ENCODE measurements at places on chromosomes 6 and 20.

- DNase-seq = no peak
Measured at GRCh38 chr6:120576061-120576460, 758.2 kb downstream of the TBC1D32 start.

DNA sequence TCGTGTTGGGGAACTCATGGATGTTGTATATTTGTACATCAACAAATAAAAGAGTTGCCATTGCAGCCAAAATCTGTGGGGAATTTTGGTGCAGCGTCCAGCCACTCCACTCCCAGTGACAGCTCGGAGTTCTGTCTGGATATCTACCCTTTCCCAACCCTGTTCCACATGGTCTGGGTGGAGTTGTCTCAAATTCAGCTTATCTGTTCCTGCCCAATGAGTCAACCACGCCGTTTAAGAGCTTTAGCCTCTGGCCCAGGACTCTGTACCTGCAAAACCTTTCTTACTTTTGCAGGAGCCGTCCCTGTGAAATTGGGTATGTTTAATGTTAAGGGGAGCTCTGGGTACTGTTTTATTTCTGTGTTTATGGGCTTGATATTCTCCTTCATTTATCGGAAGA lies 33.9 kb upstream of the OVOL2 start:
- DNase-seq = no peak

DNA sequence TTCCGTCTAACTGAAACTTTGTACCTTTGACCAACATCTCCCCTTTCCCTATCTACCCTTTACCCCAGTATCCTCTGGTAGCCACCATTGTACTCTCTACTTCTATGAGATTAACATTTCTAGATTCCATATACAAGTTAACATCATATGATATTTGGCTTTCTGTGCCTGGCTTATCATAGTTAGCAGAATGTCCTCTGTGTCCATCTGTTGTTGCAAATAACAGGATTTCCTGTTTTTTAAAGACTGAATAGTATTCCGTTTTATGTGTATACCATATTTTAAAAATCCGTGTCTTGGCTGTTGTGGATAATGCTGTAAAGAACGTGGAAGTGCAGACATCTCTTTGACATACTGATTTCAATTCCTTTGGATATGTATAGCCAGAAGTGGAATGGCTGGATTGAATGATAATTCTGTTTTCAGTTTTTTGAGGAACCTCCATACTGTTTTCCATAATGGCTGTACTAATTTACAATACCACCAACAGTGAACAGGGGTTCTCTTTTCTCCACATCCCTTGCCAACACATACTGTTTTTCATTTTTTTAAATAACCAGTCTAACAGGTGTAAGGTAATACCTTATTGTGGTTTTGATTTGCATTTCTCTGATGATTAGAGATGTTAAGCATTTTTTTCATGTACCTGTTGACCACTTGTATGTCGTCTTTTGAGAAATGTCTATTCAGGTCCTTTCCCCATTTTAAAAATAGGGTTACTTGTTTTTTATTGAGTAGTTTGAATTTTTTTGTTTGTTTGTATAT lies 53.8 kb downstream of the CDC5L start:
- no peak for DNase-seq

DNA sequence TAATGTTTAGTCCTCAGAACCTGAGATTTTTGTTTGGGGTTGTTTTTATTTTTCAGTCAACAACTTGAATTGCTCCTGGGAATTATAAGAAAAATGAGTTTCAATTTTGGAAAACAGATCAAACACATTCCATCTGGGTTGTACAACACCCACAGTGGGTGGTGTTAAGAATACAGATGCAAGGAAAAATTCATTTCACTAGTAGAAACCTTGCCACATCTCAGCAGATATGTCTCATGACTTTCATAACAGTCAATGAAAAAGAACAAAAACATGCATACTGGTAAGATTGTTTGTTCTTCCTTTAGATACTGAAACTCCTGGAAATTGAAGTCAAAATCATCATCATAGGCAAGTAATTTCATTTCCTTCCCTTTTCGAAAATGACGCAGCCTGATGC lies 78.9 kb downstream of the MOXD1 start:
- DNase-seq = no peak

DNA sequence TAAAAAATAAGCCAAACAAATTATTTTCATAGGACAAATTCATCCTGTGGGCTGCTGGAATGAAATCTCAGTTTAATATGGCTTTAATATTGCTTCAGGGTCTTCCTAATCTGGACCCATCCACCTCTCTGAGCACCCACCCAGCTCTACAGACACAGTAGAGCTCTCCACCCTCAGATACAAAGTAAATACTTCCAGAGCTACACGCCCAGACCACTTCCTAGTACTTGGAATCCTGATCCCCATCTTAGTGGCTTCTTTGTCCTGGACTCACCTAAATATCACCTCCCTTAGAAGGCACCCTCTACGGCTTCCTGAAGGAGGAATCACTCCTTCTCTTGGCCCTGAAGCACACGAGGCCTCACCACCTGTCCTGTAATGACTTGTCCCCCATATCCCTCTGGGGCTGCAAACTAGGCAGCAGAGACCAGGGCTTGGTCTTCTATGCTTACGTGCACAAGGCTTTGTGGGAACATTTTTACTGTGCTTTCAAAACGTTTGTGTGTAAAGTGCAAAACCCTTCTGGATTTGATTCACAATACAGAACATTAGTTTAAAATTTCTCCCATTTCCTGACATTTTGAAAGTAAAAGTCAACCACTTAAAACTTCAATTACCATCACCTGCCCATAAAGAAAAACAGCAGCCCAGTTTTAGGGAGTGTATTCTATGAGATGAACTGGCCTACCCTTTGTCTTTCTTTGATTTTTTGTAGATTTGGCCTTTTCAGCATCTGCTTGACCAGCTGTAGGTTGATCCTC lies 2.4 kb downstream of the CTCFL start:
- DNase-seq = no peak

DNA sequence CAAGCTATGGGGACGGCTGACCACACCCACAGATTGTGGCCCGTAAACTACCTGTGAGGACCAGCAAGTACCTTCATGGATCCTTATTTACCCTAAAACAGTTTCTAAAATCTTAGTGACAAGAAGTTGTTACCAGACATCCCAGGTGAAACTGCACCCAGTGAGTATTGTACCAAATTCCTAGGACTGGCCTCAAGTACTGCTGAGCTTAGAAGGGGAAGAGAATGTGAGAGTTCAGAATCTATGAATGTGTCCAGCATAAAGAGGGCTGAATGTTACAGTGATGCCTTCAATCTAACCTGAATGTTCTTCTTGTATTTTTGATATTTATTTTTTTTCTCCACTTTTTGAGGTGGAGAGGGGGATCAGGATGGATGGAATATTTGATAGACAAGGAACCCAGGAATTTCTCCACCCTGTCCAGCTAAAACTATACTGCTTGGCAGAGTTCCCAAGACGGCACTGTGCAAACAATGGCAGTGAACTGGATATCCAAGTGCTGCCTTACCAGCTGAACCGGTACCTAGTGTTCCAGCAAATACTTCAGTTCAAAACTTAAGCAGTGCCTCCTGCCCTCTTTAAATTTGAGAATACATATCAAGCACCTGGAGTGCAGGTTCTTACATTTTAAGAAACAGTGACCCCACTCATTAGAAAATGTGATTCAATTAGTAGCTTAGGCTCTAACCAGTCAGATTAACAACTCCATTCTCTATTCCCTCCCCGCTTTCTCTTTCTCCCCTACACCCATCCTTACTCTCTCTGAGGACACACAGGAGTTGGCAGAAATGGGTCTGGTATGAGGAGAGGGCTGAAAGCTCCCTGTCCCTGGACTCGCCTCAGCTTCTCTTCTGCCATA lies 427.3 kb upstream of the FLRT3 start:
- DNase-seq = no peak

DNA sequence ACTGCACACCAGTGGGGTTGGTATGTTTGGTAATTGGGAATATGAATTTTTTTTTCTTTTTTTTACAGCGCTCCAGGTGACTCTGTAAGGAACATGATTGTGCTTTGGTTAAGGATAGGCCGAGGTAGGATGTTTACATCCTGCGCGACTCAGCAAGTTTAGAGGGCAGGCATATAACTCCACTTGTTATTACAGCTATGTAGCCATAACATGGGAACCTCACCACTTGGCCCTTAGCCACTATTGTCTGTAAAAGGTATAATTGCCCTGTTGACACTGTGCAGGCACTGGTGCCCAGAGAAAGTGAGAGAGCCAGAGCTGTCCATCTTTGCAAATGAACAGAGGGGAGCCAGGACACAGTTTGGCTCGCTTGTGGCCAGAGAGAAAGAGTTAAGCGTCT lies 172.9 kb downstream of the MCHR2 start:
- no peak for DNase-seq

GRCh38 chr6:2296781-2297180 lies 51.4 kb upstream of the GMDS start:
- no peak for DNase-seq

GRCh38 chr6:1535295-1535694 lies 74.4 kb upstream of the FOXC1 start:
- no peak for DNase-seq

- DNase-seq = no peak
Measured at GRCh38 chr6:111307275-111307858, 175.7 kb downstream of the REV3L start.
